Pancreas (tissue), 10 donors: ENCODE measurements at places on chromosomes 6 and 20.

- no peak for DNase-seq
These were observed 192.6 kb upstream of the GGTLC1 start for GRCh38 chr20:24181151-24181550.

GRCh38 chr6:143050509-143050908, 10.2 kb upstream of the AIG1 start:
- no peak for DNase-seq

DNA sequence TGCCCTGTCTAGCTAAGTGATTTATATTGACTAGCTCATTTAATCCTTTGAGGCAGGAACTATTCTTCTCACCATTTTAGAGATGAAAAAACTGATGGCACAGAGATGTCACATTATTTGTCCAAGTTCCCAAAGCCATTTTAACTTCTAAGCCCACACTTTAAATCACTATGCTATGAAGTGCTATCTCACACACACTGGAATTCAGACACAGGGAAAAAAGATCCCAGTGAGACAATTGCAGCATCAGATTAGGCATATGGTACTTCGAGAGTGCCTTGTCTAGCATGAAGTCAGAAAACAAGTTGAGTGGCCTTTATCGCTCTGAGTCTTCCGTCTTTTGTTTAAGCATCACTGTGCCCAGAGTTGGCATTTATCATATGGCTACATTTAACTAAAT, 54.1 kb upstream of the PDE7B start:
- no peak for DNase-seq

- peak; percentile 55 for DNase-seq
These were observed 39.4 kb upstream of the KCNK16 start for GRCh38 chr6:39361657-39362486.

- DNase-seq: no peak
These were observed 159.9 kb downstream of the TFAP2B start for GRCh38 chr6:50978380-50979170.

- peak; percentile 80 for DNase-seq
These were observed 391 bp downstream of the MAPRE1 start for GRCh38 chr20:32819992-32820697.

DNA sequence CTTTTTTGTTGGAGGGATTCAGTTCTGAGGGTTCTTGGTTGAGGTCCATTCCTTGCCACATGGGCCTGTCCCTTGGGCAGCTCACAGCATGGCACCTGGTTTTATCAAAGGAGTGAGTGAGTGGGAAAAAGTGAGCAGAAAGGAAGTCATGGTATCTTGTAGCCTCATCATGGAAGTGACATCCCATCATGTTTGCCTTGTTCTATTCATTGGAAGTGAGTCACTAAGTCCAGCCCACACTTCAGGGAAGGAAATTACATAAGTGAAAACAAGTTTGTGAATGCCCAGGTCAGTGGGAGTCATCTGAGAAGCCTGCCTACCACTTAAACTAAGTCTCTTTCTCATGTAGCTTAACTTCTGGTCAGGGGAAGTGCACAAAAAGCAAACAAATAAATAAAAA, 32.8 kb upstream of the ZNFX1 start:
- DNase-seq: no peak

- DNase-seq: no peak
These were observed 2.2 kb upstream of the ACAT2 start for GRCh38 chr6:159759645-159760044.
